Ovary (tissue), 10 donors: ENCODE measurements at places on chromosomes 2 and 18.

GRCh38 chr18:47754311-47755101 is 176.0 kb downstream of the SMAD2 start:
- no peaks in the 10 kb centered on the region for H3K4me1 ChIP-seq
- no peak overlapping the region for H3K4me3 ChIP-seq
- no peaks in the 10 kb centered on the region for H3K27me3 ChIP-seq
- H3K27ac ChIP-seq, result no peak overlapping the region
- DNase-seq, result no peak

- no peaks in the 10 kb centered on the region for H3K36me3 ChIP-seq
- H3K27me3 ChIP-seq, result no peaks in the 10 kb centered on the region
- no peak overlapping the region for H3K27ac ChIP-seq
- no peak for DNase-seq
- no peak overlapping the region for H3K4me3 ChIP-seq
Measured at GRCh38 chr2:223523551-223524001, 78.6 kb downstream of the SCG2 start.

DNA sequence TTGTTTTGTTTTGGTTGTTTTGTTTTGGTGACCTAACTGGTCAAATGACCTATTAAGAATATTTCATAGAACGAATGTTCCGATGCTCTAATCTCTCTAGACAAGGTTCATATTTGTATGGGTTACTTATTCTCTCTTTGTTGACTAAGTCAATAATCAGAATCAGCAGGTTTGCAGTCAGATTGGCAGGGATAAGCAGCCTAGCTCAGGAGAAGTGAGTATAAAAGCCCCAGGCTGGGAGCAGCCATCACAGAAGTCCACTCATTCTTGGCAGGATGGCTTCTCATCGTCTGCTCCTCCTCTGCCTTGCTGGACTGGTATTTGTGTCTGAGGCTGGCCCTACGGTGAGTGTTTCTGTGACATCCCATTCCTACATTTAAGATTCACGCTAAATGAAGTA is at the start of gene TTR:
TTR (plus strand) TSS at position 250 of the 400 bp plus-strand sequence; CDS start at position 276, 26 bp downstream.
- no peak for DNase-seq
- H3K4me1 ChIP-seq, result no peaks in the 10 kb centered on the region
- no peak within 1 kb of the TSS for H3K4me3 ChIP-seq
- no peaks in the 10 kb centered on the region for H3K27me3 ChIP-seq
- H3K36me3 ChIP-seq, result no peaks in the 10 kb centered on the region
- no peak within 1 kb of the TSS for H3K27ac ChIP-seq

DNA sequence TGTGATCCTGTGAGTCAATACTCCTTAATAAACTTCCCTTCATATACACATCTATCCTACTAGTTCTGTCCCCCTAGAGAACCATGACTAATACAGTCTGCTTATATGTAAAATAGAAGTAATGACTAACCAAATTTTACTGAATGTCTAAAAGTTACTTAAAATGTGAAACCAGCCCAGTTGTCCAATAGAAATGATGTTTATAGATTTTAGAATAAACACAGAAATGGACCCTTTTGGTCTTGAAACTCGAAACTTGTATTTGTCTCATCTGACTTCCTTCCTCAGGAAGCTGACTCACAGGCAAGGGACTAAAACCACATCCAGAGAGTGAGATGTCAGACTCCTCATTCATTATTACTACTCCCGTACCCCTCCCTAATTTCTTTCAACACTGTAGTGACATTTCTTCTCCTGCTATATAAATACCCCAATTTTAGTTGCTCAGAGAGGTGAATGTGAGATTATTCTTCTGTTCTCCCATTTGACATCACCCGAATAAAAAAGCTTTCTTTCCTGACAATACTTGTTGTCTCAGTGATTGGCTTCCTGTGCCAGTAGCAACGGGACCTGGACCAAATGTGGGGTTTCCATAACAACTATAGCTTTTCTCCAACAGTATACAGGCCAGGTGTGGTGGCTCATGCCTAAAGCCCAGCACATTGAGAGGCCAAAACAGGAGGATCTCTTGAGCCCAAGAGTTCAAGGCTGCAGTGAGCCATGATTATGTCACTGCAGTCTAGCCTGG is 486.0 kb downstream of the ERBB4 start:
- H3K27me3 ChIP-seq, result no peaks in the 10 kb centered on the region
- H3K4me3 ChIP-seq, result no peak overlapping the region
- H3K4me1 ChIP-seq, result no peaks in the 10 kb centered on the region
- no peak for DNase-seq
- no peak overlapping the region for H3K27ac ChIP-seq
- no peaks in the 10 kb centered on the region for H3K36me3 ChIP-seq

- H3K4me3 ChIP-seq, result no peak overlapping the region
- peaks cover 7% of the 10 kb centered on the region for H3K4me1 ChIP-seq
- no peaks in the 10 kb centered on the region for H3K27me3 ChIP-seq
- no peak overlapping the region for H3K27ac ChIP-seq
- no peaks in the 10 kb centered on the region for H3K36me3 ChIP-seq
Measured at GRCh38 chr2:24509840-24510239, 18.8 kb downstream of the NCOA1 start.

DNA sequence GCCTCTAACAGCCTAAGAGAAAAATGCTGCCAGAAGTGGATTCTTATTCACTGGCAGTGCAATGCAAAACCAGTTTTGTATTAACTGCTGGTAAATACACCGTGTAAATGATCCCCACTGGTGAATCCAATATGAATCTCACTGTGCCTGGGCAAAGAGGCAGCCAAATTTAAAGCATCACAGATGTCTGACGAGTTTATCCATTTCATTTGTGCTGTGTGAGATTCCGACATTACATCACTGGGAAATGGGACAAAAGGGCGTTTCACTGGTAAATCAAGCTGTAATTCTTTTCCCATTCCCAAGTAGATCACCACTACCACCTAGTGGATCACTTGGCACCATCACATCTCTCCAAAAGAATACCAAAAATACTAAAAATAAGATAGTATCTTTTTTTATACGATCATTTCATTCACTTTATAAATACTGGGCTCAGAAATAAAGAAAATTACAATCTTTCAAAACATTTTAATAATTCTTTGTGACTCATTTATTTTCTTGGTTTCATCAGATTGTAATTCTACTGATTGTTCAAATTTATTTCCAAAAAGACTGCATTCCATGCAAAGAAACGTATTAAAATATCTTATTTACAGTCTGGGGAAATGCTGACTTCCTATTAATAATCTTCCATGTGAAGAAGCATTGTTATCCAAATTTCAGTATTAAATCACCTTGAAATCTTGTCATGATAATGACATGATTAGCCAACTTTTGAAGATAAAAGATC is 125.6 kb downstream of the GRB14 start:
- H3K4me1 ChIP-seq, result no peaks in the 10 kb centered on the region
- H3K36me3 ChIP-seq, result no peaks in the 10 kb centered on the region
- H3K4me3 ChIP-seq, result no peak overlapping the region
- no peak for DNase-seq
- H3K27ac ChIP-seq, result no peak overlapping the region
- H3K27me3 ChIP-seq, result no peaks in the 10 kb centered on the region

DNA sequence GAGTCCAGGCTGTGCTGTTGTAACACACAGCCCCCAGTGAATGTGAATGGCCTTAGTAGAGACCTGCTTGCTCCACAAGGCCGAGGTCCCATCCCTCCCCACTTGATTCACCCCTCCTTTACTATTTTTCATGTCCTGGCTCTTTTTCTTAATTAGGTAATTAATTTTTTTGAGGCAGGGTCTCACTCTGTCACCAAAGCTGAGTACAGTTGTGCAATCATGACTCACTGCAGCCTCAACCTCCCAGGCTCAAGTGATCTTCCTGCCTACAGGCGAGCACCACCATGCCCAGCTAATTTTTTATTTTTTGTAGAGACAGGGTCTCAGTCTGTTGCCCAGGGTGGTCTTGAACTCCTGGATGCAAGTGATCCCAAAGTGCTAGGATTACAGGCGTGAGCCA is 19.3 kb downstream of the FBLN7 start:
- H3K36me3 ChIP-seq, result no peaks in the 10 kb centered on the region
- no peaks in the 10 kb centered on the region for H3K4me1 ChIP-seq
- no peak for DNase-seq
- no peak overlapping the region for H3K4me3 ChIP-seq
- H3K27me3 ChIP-seq, result no peaks in the 10 kb centered on the region
